Large intestine (tissue), 12 donors: ENCODE measurements at places on chromosomes 6 and 20. TPM values are rescaled to one million over a fixed set of nuclear protein-coding genes. Genes with fewer than 3 reads are reported as not detected.
A peak's percentile ranks its signal among the peaks of the same experiment; 100 is the strongest.

- DNase-seq: peak; percentile 22
These were observed 31.5 kb downstream of the CFAP61 start for GRCh38 chr20:20083807-20084206.

GRCh38 chr6:23647045-23647444 is 479.0 kb upstream of the NRSN1 start:
- no peak for DNase-seq

- DNase-seq: no peak
These were observed 76.8 kb downstream of the MAP3K4 start for GRCh38 chr6:161068321-161068741.

NOX3 gene
- not detected for polyA plus RNA-seq

PAX1 gene
- polyA plus RNA-seq: not detected
